Esophagus squamous epithelium (tissue), 5 donors: ENCODE measurements at places on chromosomes 2 and 18.

DNA sequence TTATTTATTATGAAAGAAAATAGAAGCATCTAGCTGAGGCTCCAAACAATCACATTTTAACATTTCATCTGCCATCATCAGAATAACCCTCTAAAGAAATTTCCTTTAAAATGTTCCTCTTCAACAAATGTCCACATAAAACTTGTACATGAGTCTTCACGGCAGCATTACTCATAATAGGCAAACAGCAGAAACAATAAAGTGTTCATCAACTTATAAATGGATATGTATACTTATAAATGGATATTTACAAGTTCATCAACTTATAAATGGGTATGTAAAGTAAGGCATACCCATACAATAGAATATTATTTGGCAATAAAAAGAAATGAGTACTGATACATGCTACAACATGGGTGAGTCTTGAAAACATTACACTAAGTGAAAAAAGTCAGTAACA, 33.5 kb upstream of the ASNSD1 start:
- no peak for DNase-seq

GRCh38 chr2:171491292-171491691, 31.0 kb upstream of the CYBRD1 start:
- DNase-seq, result no peak

- DNase-seq, result no peak
Measured at GRCh38 chr2:150136893-150137292, 350.6 kb downstream of the RND3 start.

DNA sequence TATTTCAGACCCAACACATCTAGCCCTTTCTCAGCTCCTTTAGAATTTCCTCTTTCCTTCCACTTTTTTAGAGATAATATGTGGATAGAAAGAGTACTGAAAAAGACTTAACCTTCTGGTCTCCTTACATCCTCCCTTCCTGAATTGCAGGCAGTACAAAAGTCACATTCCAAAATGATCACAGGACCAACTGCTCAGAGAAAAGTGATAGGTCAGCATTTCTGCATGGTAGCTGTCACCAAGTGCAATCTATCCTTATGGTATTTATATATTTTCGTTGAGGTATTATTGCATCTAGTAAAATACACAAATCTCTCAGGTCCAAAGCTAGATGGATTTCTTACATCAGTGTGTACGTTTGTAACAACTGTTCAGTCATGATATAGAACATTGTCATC, 427.5 kb downstream of the LPIN1 start:
- DNase-seq, result no peak

- no peak for DNase-seq
Measured at GRCh38 chr2:117271631-117272030, 542.9 kb upstream of the DDX18 start.

DNA sequence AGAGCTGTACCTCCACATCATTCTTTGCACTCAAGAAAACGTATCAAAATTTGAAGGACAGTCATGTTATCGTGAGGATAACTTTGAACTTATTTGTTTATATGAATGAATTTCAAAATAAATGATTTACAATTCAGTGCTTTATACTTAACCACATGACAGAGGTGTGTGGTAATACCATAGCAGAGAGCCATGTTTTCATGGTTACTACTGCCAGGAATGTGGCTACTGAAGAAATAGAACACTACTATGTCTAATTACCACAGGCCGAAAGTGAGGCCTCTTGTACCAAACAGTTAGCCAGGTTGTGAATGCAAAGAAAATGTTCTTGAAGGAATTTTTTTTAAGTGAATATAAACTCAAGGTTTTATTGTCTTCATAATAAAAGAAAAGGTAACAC, 49.2 kb downstream of the AAK1 start:
- no peak for DNase-seq

DNA sequence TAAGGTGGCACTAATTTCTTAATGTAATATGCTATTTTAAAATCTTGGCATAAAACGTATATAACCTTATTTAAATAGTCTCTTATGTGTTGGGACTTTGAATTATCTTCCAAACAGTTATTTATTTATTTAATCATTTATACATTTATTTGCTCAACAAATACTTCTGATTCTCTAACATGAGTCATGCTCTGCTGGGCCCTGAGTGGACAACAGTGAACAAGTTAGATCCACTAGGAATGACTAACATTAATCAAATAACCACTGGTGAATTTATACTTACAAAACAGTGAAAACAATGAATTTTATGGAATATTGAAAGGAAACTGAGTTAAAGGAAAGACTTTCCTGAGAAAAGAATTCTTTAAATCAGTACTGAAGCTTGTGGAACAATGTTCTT, 1257.2 kb upstream of the CHAC2 start:
- no peak for DNase-seq

- DNase-seq, result no peak
Measured at GRCh38 chr2:100192300-100192699, 49.9 kb upstream of the AFF3 start.
